Activated CD8-positive, alpha-beta T cell treated with anti-CD3 and anti-CD28 coated beads for 36 hours (primary cell): ENCODE measurements at places on chromosomes 1 and 21. TPM values are rescaled to one million over a fixed set of nuclear protein-coding genes. Genes with fewer than 3 reads are reported as not detected.

DNA sequence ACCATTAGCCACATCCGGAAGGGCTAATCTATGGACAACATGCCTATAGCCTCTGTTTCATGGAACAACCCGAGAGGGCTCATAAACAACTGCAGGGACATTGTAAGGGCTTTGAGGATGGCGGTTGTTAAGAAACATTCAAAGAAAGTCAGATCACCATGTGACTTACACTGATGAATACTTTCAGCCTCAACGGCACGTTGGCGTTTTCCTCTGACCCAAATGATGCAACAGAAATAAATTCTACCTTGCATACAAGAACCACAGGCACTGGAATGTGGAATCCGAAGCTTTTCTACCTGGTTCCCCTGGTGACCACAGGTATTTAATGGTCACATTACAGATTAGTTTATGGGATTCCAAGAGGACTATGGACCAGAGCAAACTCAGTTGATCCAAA is 107.0 kb downstream of the CLIC6 start:
- DNase-seq = no peak

GRCh38 chr1:60427194-60427593 is 353.6 kb upstream of the C1orf87 start:
- DNase-seq = no peak

- no peak for DNase-seq
Observed at GRCh38 chr1:160607672-160608032, 28.4 kb upstream of the CD84 start.

GRCh38 chr1:87462894-87463293 is 134.2 kb downstream of the LMO4 start:
- no peak for DNase-seq

DNA sequence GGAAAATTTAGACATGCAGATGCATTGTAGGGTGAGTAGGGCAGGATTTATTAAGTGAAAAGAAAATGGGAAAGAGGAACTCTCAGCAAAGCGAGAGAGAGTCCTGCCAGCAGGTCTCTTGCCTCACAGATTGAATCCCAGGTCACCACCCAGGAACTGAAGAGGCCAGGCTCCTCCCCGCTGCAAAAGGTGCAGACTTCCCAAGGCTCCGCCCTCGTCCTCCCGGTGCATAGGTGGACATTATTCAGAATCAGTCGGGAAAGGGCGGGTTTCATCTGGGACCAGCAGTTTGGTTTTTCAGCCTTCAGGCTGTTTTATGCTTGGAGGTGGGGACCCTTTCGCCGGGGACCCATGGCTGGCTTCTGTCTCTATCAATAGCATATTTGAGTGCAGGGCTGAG is 41.6 kb upstream of the APP start:
- DNase-seq = no peak

DNA sequence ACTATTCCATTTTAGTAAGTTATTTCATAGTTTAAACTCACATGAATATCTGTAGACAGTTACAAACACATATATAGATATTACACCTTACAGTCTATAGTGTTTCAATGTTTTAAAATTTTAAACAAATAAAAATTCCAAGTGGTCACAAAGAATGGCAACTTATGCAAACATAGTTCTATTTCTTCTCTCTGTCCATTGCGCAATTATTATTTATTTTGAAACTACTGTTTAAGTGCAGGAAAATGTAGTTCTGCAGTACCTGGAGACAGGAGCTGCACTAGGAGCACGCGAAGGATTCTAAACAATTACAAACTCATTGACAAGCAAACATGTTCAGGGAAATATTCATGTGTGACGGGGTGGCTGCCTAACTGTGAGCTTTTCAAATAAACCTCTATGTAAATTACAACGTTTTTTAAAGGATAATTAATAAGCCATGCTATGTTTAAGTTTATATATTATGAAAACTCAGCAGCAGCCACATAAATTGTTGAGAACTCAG is 312.0 kb upstream of the DUSP10 start:
- no peak for DNase-seq

GRCh38 chr1:23620605-23621004 is 61.3 kb upstream of the ID3 start:
- DNase-seq = no peak

DNA sequence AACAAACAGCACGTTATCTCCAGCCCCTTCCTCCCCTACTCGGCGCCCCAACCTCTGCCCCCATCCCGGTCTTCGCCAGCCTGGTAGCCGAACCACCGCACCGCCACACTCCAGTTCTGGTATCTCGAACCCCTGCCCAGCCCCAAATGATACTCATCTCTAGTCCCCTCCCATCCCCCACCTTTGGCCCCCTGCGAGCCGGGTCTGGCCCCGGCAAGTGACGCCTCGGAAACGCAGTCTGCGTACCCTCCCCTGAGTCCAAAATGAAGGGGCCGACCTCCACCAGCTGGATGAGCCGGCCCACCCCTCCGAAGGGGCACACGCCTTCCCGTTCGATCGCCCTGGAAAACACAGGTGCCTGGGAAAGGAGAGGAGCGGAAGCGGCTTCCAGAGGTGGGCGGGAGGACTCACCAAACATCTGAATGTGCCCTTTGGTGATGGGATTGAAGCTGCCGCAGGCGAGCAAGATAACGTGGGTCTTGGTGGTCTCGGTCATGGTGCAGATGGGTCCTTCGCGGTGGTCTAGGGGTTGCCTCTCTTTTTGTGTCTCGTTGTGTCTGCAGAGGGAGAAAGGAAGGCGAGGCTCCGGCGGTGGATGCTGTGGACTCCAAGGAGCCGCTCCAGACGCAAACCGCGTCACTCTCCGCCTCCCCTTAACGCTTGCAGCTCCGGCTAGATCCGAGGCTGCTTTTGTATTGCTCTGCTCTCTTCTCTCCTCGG is at the start of gene NMNAT2:
Gene NMNAT2, minus strand, starts transcription at position 609 of the 720 bp plus-strand sequence. Its CDS starts 113 bp downstream, at position 496.
- DNase-seq = peak; percentile 9

DNA sequence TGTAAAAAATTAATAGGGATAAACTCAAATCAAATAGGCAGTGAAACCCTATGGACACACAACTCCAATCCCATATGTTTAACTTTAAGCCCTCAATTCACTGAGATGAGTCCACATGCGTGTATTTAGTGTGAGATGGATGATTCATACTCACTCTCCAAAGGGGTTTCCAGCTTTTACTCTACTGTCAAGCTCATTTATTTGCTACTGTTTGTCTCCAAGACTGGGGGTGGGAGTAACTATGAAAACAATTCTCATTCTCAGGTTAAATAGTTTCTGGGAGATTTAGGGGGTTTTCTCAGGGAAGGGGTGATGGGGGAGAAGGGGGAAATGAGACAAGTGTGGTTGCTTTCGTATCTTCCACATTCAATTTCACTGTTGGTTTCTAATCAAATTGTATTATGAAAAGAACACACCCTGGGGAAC is 2.7 kb downstream of the RAB29 start:
- peak; percentile 35 for DNase-seq

- DNase-seq = no peak
Observed at GRCh38 chr1:49013079-49013478, 236.4 kb upstream of the BEND5 start.

GRCh38 chr1:156581661-156582387 is 2.3 kb downstream of the TTC24 start:
- DNase-seq = peak; percentile 88

- no peak for DNase-seq
Observed at GRCh38 chr21:42277593-42277992, 37.6 kb downstream of the TFF3 start.

DNA sequence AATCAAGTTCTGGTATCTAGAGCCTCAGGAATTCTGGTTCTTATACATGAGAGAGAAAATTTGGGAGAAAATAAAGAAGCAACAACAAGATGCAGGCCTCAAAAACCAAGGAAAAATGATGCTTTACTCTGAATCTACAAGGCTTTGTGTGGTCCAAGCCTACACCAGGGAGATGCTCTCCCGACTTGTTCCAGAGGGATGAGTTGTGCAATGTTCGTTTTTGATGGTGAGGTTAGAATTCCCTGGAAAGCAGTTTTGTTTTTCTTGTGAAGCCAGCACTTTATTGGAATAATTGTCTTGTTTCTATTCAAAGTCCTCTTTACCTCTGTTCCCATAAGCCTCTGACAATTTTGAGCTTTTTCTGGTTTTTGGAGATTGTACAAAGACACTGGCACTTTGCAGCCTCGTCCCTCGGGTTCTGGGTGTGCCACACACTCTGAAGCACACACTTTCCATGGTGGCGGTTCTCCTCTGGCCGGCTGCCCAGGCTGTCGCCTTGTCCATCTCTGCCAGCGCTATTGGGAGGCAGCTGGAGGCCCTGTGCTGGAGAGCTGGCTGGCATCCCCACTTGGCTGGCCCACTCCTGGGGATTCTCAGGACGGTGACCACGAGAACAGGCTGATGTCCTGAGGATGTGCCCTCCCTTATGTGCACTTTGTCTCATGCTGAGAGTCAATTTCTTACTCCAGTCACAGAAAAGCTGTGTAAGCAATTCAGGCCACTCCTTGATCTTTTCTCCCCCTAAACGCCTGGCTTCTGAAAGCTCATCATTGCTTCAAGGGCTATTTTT is 70.2 kb downstream of the EDEM3 start:
- no peak for DNase-seq

- DNase-seq = peak; percentile 27
Observed at GRCh38 chr1:74771913-74772515, 39.1 kb downstream of the TYW3 start.

DNA sequence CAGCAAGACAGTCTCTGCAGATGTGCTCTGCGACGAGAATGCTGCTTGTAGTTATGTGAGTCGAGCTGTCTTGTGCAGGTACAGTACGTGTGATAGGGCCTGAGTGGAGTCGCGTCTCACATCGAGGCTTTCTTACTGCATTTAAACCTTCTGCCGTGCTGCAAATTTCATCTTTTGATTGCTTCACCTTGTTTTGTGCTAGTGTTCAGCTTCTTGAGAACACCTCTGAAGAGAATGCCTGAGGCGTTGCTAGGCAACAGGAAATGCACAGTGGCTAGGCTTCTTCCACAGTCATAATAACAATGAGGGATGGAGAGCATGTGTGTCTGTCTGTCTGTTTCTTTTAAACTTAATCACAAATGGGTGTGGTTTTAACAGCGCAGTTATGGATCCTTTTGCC is 52.9 kb downstream of the MRPS6 start:
- DNase-seq = peak; percentile 33

GRCh38 chr1:32899586-32900296 is 1.4 kb downstream of the TMEM54 start:
- no peak for DNase-seq

GRCh38 chr1:167171286-167171929 is 49.3 kb upstream of the POU2F1 start:
- no peak for DNase-seq

DNA sequence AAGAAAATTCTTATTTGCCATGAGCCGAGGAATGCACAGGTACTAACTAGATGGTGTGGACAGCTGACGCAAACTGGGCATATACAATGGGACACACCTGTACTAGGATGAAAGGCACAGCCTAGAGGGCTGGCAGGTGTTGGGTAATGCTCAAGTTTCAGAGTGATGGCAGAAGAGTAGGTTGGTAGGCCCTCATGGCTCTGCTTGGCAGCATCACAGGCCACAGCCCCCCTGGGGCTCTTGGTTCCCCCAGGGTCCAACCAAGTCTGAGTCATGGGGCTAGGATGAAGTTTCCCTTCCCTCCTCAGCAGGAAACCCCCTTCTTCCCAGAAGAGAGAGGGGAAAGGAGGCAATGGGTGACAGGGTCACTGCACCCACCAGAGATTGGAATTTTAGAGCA is 35.2 kb downstream of the SPEN start:
- no peak for DNase-seq

- DNase-seq = no peak
Observed at GRCh38 chr1:118985640-118986554, 2.2 kb downstream of the TBX15 start.

DNA sequence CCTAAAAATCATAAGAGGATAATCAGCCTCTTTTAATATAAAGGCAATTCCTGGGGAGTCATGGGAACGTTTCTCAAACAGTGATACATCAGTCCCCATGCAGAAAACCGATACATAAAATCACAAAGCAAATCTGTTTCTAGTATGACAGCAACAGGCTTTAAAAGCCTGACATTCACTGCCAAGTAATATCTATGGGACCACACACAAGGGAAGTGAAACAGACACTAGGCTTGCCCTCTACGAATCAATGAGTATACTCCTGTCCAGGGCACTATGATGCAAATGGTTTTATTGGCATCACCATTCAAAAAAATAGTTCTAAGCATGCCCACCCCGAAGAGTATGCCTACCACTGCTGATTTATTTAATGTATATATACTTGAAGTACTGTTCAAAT is 54.4 kb downstream of the TIAM1 start:
- no peak for DNase-seq

DNA sequence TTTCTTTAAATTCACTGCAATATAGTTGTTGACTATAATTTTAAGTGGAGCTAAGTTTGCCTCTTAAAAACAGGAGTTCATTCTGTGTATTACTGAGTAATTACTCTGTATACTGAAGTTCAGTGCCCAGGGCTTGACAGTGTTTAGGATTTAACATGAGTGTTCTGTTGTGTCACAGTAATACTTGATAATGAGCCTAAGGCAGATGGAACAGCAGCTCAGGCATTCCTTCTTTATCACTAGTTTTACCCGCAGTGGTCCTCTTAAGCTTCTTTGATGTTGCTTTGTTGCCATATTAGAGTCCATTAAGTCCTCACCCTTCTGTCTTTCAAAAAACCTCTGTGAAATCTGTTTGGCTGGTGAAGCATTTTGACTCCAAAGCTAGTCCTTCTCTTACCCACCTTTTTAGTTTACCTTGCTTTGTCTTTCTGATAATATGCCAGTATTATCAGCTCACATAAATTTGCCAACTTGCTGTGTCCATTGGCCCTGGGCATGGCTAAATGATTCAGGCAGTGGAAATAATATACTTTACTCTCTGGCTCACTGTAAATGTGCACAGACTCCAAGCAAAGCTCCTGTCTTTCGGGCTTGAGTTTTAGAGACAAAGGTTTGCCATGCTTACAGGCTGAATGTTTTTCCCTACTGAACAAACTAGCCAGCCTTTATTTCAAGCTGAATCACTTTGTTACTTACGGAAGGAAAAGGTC is 17.7 kb downstream of the HIPK1 start:
- no peak for DNase-seq

GRCh38 chr21:31713973-31714740 is 17.8 kb downstream of the SCAF4 start:
- DNase-seq = no peak

DNA sequence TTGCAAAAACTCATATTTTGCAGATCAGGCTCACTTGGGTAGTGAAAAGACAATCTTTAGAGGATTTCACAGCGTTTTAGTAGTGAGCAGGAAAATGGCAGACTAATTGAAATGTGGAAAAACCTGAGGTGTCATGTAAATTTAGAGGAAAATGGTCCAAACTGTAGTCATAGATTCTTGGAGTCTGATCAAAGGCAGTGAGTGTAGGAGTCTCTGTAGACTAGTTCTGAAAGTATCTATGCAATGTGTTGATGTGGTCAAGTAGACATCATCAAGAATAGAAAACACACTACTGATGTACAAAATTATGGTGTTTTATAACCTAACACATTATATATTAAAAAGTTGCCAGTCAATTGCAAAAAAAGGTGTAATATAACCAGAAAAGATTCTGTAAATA is 143.2 kb upstream of the C1orf105 start:
- DNase-seq = no peak

OR11L1 gene
- not detected for total RNA-seq

HEYL gene
- total RNA-seq = not detected

IGSF9 gene
- total RNA-seq = not detected

TFF1 gene
- total RNA-seq = 1.1 TPM

SYPL2 gene
- not detected for total RNA-seq

MORC3 gene
- 20.7 TPM for total RNA-seq

LCE2B gene
- not detected for total RNA-seq

LAD1 gene
- total RNA-seq = not detected

KIF21B gene
- 94.0 TPM for total RNA-seq

MAB21L3 gene
- not detected for total RNA-seq

RBP7 gene
- total RNA-seq = not detected

GNG4 gene
- 2.3 TPM for total RNA-seq

MT1HL1 gene
- total RNA-seq = not detected

ZNF593OS gene
- total RNA-seq = not detected

TNFRSF8 gene
- 1.5 TPM for total RNA-seq

MATN1 gene
- total RNA-seq = 1.4 TPM
